ENCODE measurements at places on chromosomes 3 and 15.

GRCh38 chr15:79169526-79170133, 79.0 kb upstream of the RASGRF1 start:
- no peak for DNase-seq

DNA sequence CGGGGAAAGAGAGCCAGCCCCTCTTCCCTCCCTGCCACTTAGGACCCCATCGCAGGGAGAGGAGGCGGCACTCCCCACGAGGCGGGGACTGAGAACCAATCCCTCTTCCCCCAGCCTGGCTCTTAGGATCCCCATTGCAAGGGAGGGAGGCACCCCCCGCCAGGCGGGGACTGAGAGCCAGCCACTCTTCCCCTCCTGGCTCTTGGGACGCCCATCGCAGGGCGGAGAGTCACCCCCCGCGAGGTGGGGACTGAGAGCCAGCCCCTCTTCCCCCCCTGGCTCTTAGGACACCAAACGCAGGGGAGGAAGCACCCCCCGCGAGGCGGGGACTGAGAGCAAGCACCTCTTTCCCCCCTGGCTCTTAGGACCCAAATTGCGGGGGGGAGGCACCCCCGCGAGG, 34.2 kb upstream of the SSUH2 start:
- DNase-seq, result no peak

DNA sequence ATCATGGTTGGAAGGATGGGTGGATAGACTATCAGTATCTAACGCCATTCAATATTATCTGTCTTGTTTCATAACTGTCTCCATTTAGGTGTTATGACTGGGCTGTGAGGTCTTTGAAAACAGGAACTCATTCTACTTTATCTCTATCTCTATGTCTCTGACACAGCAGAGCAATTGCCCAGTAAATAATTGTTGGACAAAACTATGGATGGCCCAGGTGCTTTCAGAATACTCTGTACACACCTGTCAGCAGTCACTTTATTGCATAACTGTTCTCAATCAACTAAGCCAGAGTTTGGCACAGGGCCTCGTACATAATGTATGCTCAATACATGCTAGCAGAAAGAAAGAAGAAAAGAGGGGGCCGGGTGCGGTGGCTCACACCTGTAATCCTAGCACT, 210.3 kb downstream of the OPA1 start:
- no peak for DNase-seq

DNA sequence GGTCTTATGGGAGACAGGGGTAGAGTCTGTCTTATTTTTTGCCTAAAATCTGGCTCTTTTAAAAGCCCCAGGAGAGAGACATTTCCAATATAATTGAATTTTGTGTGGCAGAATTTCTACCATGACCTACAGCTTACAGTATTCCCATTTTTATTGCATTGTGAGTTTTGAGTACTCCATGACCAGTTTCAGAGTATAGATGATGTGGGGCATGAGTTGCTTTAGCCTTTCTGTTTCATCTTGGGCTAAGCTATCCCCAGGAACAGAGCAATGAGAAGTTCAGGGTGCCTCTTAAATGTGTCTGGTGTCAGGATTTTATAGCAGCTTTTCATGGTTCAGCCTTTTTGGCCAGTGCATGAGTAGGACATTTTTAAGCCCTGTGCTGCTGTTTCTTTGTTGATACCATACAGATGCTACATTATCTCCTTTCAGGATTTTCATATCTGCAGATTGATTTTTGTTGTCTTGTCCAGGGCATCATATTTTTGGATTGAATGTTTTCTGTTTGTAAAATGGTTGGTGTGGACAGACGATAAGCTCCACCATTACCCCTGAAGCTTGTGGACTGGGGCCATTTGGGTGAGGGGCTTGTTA, 3.5 kb downstream of the ABHD2 start:
- DNase-seq, result no peak

- DNase-seq, result no peak
Observed at GRCh38 chr3:59334585-59334984, 284.8 kb upstream of the CFAP20DC start.

DNA sequence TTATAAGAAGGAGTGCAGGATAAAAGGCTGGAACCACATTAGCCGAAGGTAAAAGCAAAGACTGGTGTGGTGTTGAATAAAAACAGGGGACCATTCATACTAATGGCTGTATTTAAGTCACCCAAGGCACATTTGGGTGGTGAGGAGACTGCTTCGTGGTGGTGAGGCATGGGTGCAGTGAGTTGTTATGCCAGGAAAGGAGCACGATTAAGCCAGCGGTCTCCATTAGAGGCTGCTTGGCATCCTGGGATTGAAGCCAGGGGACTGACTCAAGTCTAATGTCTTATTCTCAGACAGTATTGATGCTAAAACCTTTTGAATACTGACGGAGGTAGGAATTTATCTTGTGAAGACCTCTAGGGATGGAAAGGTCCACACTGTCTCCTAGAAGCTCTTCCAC, 21.9 kb downstream of the FEM1B start:
- no peak for DNase-seq

DNA sequence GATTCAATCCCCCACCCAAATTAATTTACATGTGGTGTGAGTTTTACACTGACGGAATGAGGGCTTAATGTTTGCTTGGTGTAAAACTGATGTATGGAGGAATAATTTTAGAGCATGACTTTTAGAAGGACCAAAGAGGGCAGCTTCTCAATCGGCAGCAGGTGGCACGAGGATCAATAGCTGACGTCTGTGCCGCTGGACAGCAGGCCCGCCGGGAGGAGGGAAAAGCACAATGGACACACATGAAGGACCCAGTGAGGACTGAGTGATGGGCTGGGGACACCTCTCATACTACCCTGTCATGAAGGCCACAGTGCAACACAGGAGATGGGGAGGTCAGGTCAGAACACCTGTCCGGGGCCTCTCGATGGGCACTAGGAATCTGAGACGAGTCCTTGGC, 61.4 kb upstream of the NSMCE3 start:
- DNase-seq, result no peak
